Inflammatory macrophage treated with lipopolysaccharide for 4 hours (primary cell): ENCODE measurements at places on chromosomes 12 and 14.

DNA sequence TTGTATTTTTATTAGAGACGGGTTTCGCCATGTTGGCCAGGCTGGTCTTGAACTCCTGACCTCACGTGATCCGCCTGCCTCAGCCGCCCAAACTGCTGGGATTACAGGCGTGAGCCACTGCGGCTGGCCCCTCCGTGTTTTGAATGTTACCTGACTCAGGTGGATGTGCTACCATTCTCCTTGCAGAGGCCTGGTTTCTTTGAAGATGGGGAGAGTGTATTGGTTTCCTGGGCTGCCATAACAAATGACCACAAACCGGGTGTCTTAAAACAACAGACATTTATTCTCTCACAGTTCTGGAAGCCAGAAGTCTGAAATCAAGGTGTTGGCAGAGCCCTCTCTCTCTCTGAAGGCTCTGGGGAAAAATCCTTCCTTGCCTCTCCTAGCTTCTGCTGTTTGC lies 98.0 kb downstream of the IRF2BPL start:
- no peak for DNase-seq

GRCh38 chr14:45381091-45381490 lies 128.1 kb upstream of the MIS18BP1 start:
- DNase-seq: no peak

DNA sequence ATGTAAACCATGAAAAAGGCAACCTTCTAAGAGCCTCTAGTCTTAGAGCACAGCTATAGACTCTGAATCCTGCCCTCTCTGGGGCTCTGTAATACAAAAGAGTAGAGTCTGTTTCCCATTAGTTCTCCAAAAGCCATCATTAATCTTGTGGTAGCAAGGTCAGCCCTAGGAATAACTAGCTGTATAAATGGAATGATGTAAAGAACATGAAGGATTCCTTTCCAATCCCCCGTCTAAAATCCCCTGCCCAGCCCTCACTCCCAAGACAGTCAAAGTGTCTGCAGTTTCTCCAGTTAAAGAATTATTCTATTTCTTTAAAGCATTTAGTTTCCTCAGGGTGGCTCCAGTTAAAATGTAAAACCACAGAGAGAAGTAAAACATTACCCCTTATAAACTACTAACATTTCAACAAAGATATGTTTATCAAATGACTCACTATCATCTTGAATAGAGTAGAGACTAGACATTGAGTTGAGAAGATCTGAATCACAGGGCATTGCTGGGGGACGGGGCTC lies 104.2 kb downstream of the ST8SIA1 start:
- no peak for DNase-seq

- DNase-seq: no peak
Measured at GRCh38 chr12:74791365-74791764, 253.7 kb downstream of the ATXN7L3B start.

DNA sequence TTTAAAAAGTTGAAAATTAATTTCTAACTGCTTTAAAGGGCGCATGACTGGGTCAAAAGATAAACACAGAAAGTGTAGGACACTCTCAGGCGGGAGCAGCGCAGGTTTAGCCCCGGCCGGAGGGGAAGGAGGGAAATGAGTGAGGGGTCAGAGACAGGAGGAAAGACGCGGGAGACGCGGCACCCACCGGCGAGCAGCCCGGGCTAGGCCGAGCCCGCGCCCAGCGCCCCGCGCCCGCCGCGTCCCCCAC lies 591 bp downstream of the GXYLT1 start:
- DNase-seq: no peak

DNA sequence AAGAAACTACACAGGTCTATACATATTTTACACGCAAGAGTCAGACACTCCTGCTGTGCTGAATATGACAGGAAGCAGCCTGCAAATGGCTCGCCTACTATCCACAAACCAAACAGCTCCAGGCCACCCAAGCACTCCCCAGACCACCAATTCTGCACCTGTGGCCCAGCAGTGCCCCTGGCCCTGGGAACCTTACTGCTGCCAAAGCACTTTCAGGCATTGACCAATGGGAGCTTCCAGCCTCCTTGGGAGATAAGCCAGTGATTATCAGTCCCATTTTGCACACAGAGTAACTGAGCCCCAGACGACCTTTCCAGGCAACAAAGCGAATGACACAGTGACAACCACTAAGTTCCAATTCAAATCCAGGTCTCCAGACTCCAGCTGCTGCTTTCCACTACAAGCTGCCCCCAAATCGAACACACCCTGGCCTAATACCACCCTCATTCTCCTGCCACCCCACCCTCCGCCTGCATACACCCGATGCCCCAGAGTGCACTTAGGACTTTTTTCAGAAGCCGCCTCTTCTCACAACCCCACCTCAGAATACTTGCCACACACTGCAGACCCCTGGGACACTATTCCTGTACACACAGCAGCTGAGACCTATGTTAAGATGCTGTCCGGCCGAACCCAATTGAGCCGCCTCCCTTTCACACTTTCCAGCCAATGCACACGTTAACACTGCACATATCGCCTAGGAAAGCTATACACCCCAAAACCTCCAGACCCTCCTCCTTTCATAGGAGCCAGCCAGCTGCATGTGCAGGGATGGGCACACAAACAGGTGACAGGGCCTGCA lies 126.1 kb upstream of the PRMT8 start:
- no peak for DNase-seq

DNA sequence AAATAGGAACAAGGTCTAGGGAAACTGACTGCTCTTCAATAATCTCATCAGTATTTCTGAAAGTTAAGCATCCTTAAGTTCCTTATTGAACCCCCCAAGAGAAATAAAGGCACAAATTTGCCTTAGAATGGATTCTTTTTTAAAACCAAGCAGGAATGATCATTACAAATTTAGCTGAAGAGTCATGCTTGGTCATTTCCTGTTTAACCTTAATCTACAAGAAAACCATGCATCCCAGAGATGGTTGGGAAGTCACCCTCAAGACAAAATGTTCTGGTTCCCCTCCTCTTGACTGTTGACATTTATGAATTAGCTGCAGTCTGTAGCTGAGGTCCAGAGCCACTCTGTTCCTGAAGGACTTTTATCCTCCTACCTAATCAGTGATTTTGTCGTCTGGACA lies 291.8 kb upstream of the G2E3 start:
- no peak for DNase-seq

GRCh38 chr12:69648476-69648875 lies 37.8 kb upstream of the LRRC10 start:
- DNase-seq: no peak

DNA sequence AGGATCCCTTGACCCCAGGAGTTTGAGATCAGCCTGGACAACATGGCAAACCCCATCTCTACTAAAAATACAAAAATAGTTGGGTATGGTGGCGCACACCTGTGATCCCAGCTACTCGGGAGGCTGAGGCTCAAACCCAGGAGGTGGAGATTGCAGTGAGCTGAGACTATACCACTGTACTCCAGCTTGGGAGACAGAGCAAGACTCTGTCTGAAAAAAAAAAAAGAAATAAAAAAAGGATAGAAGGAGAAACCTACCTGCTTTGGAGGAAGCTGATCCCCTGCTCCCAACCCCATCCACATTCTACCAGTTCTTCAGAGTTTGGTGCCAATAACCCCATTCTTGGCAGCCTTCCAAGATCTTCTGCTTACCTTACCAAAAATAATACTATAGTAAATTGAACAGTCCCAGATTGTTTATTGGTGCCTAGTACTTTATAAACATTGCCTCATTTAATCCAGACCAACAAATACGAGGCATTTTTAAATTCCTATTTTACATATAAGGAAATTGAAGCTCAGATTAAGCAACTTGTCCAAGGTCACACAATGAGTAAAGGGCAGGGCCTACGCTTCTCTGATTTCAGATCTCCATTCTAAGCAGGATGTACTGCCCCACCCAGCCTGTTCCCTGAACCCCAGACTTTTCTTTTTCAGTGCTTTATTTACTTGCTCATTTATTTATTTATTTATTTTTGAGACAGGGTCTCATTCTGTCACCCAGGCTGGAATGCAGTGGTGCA lies 33.2 kb upstream of the FAM222A start:
- peak; percentile 83 for DNase-seq

DNA sequence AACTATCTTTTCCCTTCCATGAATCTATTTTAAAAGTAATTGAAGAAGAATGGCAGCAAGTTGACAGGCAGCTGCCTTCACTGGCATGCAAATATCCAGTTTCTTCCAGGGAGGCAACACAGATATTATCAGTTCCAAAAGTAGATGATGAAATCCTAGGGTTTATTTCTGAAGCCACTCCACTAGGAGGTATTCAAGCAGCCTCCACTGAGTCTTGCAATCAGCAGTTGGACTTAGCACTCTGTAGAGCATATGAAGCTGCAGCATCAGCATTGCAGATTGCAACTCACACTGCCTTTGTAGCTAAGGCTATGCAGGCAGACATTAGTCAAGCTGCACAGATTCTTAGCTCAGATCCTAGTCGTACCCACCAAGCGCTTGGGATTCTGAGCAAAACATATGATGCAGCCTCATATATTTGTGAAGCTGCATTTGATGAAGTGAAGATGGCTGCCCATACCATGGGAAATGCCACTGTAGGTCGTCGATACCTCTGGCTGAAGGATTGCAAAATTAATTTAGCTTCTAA lies 18.4 kb downstream of the TMPO start:
- DNase-seq: no peak

DNA sequence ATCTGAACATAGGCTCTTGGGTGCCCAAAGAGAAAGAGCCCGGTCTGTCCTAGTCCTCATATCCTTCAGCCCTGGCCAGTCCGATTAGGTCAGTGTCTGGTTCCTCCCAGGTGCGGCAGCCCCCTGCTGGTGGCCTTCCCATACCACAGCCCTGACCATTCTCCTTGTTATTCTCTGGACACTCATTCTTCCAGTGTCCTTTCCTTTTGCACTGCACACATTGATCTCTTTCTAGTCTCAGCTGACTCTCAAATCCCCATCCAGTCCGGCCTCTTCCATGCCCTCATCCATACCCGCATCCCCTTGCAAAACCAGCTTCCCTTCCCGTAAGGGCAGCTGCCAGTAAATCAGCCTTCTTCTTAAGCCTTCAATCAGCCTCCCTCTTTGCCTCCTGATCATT lies 1316.3 kb downstream of the TMEM121 start:
- no peak for DNase-seq
